ENCODE measurements at places on chromosomes 16 and 17. TPM values are rescaled to one million over a fixed set of nuclear protein-coding genes. Genes with fewer than 3 reads are reported as not detected.

MEFV gene
- 13.5 TPM for total RNA-seq

- H3K4me1 ChIP-seq, result peaks cover 7% of the 10 kb centered on the region
- no peak overlapping the region for H3K27ac ChIP-seq
- H3K27me3 ChIP-seq, result no peaks in the 10 kb centered on the region
- peak; percentile 59 for DNase-seq
- no peak overlapping the region for H3K4me3 ChIP-seq
Observed at GRCh38 chr16:15427648-15428239, 6.6 kb upstream of the BMERB1 start.

DNA sequence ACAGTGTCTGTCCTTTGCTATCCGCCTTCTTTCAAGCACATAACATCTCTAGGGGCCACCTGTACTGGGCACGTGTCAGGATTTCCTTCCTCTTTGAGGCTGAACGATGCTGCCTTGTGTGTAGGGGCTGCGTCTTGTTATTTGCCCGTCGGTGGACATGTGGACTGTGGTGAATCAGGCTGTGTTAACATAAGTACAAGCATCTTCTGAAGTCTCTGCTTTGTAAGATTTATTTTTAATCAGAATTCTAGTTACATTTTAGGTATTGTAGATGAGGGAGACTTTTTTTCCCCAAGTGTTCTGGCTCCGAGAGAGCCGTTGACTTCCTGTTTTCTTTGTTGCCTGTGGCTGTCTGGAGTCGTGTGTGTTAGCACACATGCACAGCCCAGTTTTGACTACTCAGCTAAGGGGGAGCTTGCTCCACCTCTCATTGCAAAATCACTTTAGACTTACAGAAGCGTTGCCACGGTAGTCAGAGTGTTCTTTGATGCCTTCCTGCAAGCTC, 26.1 kb downstream of the SPG7 start:
- peaks cover 86% of the 10 kb centered on the region for H3K36me3 ChIP-seq
- H3K4me3 ChIP-seq, result no peak overlapping the region
- no peaks in the 10 kb centered on the region for H3K27me3 ChIP-seq
- peak overlapping the region; percentile 53 for H3K27ac ChIP-seq
- peaks cover 15% of the 10 kb centered on the region for H3K4me1 ChIP-seq

GRCh38 chr16:83682116-83682867, 125.5 kb upstream of the HSBP1 start:
- H3K27me3 ChIP-seq, result no peaks in the 10 kb centered on the region
- no peaks in the 10 kb centered on the region for H3K36me3 ChIP-seq
- H3K4me3 ChIP-seq, result no peak overlapping the region
- DNase-seq, result no peak
- H3K27ac ChIP-seq, result no peak overlapping the region

DNA sequence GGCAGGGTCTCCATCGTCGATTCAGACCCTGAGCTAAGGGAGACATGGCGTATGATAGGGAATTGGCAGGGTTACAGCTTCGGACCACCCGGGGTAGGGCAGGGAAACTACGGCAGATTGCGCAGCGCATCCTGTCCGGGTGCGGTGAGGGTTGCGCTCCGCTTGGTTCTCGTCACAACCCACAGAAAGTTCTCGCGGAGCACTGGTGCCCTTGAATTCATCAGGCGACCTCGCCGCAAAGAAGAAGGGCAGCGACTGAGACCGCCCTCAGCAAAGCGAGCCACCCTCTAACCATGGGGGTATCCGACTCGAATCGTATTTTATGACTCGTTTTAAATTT, 1.2 kb downstream of the HS3ST3B1 start:
- peak overlapping the region; percentile 82 for H3K27ac ChIP-seq
- H3K36me3 ChIP-seq, result no peaks in the 10 kb centered on the region
- H3K4me1 ChIP-seq, result peaks cover 44% of the 10 kb centered on the region
- peaks cover 85% of the 10 kb centered on the region for H3K27me3 ChIP-seq
- DNase-seq, result peak; percentile 65
- peak overlapping the region; percentile 66 for H3K4me3 ChIP-seq

DNA sequence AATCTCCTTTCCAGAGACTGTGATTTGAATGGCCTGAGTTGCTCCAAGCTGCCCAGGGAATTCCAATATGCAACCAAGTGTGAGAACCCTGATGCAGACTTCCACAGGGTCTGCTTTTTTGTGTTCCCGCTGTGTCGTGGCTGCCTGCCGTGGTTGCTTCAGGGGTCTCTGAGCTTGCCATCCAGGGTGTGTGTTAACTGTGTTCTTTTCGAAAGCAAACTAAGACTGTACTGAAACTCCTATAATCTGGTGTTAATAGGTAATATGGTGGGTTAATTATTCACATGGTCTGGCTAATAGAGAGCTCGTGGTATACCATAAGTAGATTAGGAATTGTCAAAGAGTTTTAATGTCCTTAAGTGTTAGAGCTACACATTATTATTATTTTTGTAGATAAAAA, 20.7 kb downstream of the UBN1 start:
- no peak overlapping the region for H3K27ac ChIP-seq
- H3K36me3 ChIP-seq, result peaks cover 57% of the 10 kb centered on the region
- no peak overlapping the region for H3K4me3 ChIP-seq
- no peaks in the 10 kb centered on the region for H3K27me3 ChIP-seq
